Stimulated activated naive CD4-positive, alpha-beta T cell (primary cell): ENCODE measurements at places on chromosomes 1 and 21.

DNA sequence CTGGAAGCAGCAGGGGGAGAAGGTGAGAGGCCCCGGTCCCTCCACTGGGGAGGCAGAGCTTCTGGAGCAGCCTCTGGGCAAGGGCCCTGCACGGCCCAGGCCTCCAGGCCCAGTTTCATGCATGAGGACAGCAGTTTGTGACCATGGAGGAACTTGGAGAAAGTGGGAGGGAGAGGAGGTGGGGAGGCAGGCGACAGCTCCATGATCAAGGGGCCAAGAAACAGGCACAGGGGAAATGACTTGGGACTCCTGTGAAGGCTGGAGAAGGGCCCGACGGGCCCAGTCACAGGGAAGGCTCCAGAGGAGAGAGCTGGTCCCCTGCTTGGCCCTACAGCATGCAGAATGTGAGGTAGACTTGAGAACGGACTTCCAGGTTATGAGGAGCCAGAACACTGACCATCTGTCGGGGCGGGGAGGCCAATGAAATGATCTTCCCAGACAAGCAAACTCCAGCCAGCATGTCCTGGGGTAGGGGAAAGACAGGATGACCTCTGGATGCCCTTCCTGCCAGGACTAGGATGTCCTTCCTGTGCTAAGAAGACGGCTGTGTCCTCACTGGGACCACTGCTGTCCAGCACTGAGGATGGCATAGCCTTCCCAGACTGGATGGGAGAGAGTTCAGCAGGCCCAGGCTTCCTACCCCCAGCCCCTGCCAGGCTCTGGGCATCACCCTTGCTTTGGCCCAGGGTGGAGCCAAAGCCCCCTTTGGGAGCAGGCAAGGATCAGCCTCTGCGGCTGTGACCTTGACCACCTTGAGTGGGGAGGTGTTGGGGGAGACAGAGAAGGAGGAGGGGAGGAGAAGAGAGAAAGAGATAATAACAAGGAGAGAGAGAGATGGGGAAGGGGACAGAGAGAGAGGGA, 548.2 kb downstream of the PTPRU start:
- DNase-seq, result no peak

DNA sequence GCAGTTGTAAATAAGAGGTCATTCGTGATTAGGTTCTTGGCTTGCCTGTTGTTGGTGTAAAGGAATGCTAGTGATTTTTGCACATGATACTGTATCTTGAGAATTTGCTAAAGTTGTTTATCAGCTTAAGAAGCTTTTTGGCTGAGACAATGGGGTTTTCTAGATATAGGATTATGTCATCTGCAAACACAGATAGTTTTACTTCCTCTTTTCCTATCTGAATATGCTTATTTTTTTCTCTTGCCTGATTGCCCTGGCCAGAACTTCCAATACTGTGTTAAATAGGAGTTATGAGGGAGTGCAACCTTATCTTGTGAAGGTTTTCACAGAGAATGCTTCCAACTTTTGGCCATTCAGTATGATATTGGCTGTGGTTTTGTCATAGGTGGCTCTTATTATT, 576.1 kb upstream of the RGS18 start:
- no peak for DNase-seq

DNA sequence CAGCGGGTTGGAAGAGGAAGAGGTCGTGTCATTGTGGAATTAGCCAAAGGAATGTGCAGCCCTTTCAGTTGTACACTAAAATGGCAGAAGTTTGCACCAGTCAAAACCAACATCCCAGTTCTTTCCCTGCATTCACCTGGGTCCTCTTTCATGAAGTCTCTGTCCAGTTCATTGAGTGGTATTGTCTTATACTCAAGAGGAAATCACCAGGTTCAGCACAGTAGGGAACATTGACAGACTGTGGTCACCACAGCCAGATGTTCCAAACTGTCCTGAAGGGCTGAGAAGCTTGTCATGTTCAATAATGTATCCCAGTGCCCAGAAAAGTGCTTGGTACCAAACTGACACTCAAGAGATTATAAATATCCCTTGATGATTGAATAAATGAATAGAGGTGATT, 131.6 kb downstream of the GLUL start:
- no peak for DNase-seq

DNA sequence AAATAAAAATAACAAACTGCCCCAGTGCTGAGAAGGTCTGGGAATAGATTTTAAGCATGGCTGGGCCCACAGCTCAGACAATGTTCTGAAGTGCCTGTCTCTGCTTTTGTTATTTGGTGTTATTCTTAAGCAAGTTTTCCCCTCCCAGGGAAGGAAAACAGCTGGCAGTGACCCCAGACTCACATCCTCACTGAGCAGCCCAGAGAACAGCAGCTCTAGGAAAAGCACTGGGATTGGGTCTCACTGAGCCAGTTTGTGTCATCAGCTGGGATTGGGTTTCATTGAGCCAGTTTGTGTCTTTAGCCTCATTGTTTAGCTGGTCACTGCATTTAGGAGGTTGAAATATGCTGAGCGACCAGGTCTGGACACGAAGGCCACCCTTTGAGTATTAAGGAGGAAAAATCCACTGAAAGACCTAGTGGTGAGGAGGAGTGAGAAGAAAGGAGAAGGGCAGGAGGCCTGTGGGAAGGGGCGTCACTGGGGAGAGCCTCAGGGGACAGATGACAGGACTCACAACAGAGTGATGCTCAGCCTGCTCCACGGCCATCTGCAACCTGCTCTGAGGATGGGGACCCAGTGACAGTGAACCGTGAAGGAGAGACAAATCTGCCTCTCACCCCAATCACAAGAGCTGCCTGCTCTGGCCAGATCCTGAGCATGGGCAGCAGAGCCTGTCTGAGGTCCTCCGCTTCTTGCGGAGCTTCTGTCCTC, 103.8 kb downstream of the TOMM20 start:
- DNase-seq, result no peak

DNA sequence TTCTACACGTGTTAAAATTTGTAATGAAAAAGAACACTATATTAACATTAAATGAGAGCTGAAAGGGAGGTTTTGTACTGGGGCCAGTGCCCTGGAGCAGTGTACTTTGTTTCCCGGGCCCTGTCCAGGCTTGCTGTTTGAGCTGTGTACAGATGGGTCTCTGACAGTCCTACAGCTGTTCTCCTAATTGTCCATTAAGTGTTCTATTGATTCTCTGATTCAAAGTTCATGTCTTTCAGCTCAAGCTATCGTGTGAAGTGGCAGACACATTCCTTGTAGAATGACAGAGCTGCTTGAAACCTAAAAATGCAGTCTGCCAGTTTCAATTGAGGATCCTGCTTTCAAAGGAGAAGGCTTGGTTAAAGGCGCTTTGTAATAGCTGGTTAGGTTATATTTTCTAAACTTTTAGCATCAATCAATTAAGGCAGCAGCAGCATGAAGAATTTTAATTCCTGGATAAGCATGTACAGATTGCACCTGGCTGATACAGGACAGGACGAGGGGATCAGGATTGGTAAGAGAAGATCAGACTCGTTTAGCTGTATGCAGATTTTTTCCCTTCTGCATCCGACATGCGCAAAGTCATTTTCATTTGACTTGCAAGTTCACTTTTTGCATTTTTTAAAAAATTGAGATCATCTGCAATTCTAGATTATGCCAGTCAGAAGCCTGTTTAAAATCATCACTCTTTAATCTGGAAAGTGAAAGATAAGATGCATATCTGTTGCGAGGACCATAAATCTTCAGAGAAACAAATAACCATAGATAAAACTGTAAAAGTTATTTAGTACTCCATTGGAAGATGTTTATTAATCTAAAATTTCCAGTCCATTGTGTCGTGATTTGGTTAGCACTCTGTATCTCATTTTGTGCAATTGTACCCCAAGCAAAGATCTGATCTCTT, 98.5 kb downstream of the ATG4C start:
- DNase-seq, result no peak
